ENCODE measurements at places on chromosomes 1 and 21. TPM values are rescaled to one million over a fixed set of nuclear protein-coding genes. Genes with fewer than 3 reads are reported as not detected.
A peak's percentile ranks its signal among the peaks of the same experiment; 100 is the strongest.

- DNase-seq: no peak
Measured at GRCh38 chr1:200991097-200991614, 32.4 kb downstream of the KIF21B start.

- DNase-seq: no peak
Measured at GRCh38 chr21:33748903-33749302, 106.6 kb downstream of the ITSN1 start.

DNA sequence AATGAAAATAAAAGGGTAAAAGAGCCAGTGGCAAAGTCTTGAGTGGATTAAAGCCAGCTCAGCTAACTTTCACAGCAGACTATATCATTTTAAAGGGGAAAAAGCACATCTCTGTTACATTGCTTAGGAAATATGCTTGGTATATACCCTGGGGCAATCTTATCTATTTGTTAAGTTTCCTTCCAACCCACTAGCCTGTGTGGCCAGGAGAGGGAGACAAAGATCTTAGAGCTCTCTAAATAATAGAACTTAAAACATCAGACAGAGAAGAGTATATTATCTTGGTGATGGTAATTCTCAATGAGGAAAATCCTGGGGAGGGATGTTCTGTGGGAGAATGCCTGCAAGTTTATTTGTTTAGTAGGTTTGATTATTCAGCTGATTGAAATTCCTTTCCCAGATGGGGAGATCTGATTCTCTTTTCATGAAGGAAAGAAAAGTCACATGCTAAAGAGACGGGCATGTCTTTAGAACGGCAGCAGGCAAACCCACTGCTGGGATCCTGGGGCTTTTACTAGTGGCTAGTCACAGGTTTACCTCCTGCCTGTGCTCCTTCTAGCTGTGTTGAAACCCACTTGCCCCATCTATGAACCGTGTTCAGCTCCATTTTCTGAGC, 3.6 kb downstream of the KCNE2 start:
- DNase-seq: no peak

GRCh38 chr1:204286831-204287421, 72.8 kb downstream of the PLEKHA6 start:
- peak; percentile 48 for DNase-seq

GRCh38 chr1:106360252-106360651, 696.2 kb upstream of the PRMT6 start:
- no peak for DNase-seq

DNA sequence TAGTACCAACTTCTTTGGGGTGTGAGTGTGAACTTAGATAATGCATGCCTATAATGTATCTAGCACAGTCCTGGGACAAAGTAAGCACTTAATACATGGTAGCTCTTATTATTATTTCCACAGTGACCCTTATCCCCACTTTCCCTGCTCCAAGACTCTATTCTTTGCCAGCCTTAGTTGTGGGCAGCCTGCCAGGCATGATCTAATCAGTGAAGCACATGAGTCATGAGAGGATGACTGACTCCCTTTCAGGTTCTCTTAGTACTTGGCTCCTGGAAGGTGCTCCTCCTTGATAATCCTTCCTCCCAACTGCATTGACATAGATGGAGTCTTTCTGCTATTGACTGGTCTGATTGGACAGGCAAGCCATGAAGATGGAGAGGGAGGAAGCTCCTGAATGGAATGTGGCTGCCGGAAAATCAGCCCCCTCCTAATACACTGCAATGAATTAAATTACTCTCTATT, 17.4 kb upstream of the GNG12 start:
- no peak for DNase-seq

DNA sequence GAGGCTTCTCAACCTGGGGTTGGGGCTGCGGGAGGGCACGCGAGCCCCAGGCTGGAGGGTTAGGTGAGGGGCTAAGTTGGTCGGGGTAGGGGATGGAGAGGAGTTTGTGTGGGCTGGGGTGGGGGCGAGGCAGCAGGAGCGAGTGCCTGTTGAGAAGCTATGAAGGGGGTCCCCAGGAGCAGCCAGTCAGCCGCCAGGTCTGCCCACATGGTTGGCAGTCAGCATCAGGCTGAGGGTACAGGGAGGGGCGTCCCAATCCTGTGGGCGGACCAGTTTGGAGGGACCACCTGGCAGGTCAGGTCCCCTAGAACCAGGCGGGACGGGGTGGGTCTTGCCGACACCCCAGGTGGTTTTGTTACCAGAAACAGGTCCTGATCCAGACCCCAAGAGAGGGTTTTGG, 400 bp upstream of the TRIM17 start:
- no peak for DNase-seq

DNA sequence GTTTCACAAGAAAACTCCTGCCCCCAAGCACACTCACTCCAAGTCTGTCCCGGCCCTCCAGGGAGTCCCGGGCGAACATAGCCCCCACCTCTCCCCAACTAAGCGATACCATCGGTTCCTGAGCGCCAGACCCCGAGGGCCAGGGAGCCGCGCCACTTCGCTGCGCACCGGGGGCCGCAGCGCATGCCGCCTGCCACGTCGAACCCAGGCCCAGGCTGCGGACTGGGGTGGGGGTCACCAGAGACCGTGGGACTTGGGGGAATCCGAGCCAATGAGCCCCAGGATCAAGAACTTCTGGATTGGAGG, 801 bp downstream of the RSPO1 start:
- DNase-seq: no peak

DNA sequence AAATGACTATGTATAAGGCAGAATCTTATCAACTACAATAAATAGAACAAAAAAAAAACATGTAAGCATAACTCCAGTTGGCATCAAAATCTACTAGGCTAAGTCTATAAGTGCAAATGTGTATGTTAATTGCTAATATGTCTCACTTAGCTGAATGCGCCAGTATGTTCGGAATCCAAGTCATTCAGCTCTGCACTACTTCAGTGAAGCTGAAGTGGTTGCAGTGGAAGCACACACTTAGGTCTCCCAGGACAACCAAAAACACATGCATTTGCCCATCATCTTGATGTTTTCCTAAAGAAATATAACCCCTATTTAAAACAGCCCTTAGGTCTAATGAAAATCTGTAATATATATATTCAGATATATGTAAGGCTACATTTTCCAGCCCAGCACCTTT, 41.0 kb upstream of the RGS2 start:
- no peak for DNase-seq

DNA sequence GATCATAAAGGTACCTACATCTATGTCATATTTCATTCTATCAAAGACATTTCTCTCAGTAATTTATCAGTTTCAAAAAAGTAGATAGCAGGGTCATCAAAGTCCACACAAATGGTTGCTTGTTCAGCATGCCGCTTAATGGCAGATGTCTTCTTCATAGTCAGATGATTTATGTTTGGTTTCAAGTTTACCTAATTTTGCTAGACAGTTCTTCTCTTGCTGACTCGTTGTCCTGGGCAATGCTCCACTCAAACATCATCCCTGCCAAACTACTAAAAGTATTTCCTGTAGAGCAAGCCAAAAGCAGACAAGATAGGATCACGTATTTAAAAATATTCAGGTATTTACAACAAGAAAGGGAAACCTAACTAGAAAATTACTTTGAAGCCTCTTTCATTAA, 13.6 kb downstream of the NUP210L start:
- DNase-seq: no peak

GRCh38 chr1:100713626-100714025, 5.9 kb upstream of the VCAM1 start:
- peak; percentile 26 for DNase-seq

DNA sequence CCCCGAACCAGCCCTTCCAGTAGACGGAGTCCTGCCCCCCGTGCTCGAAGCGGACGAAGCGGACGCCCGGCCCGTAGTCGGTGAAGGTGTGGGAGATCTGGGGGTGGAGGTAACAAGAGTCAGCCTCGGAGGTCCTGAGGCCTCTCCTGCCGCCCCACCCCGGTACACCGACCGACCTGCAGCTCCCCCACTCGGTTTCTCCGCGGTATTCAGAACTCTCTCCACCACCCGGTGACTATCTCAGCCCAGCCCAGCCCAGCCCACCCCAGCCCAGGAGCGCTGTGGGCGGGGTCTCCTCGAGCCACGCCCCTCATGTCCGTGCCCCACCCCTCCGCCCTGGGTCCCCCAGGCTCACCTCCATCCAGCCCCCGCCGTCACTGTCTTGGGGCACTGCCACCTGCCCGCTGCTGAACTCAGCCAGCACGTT, 5.5 kb downstream of the FBXO2 start:
- peak; percentile 66 for DNase-seq

GRCh38 chr1:116261227-116261626, 111.8 kb upstream of the ATP1A1 start:
- no peak for DNase-seq

DNA sequence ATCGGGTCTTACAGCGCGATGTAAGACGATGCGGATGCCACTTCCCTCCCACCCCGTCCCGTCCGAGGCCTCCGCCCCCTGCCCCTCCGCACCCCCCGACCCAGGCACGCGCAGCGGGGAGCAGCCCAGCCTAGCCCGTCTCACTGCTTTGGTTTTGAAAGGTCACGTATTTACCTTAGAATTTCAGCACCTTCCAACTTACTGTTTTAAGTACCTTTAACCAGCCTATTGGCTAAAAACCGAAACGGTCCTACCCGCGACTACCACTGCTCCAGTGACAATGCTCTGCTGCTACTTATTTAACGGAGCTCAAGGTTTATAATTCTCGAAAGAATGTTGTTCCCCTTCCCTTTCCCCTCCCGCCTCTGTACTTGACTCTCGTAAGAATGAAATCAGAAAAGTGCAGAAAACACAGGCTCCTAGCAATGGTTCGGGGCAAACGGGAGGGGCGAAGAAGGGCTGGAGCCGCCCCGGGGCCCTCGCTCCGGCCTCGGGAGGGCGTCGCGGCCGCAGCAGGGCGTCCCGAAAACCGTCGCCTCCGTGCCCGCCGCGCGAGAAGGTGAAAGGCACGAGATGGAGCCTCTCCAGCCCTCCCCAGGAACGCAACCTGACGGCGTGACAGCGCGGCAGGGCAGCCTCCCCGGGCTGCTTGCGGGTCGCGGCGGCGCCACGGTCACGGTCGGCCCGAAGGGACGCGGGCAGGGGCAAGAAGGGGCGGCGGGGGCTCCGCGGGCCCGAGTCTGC, 667 bp downstream of the TMEM50B start:
- peak; percentile 54 for DNase-seq

DNA sequence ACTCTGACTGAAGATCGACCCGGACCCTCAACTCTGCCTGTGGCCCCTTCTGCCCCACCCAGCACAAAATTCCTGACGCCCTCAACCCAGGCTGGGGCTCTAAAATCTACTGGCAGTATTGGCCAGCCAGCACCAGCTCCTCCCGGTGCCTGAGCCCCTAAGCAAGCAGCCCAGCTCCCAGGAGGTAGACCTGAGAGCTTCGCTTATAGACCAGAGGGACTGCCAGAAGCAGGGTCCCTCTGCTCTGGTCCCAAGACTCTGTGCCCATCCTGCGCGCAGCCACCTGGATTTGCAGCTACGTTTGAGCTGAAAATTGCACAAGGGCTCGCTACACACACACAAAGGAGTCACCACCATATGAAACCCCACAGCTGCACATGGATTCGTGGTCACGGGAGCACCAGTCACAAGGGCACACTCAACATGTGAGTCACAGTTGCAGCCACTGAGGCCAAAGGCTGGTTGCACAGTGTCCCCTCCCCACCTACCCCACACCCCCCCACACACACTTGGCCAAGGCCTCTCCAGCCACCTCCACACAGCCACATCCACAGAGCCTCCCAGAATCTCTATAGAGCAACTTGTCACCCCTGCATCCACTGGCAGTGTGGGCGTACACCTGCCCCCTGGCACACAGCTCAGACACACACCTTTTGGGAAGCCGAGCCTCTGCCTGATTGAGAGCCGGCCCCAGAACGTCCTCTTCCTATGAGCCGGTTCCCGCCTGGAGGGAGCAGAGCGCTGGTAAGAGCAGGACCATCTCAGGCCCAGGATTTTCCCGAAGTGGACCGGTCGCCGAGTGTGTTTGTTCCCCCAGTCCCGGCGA, 1.1 kb upstream of the DMBX1 start:
- DNase-seq: peak; percentile 25

GRCh38 chr1:150563340-150564038, 14.3 kb downstream of the ADAMTSL4 start:
- no peak for DNase-seq

DNA sequence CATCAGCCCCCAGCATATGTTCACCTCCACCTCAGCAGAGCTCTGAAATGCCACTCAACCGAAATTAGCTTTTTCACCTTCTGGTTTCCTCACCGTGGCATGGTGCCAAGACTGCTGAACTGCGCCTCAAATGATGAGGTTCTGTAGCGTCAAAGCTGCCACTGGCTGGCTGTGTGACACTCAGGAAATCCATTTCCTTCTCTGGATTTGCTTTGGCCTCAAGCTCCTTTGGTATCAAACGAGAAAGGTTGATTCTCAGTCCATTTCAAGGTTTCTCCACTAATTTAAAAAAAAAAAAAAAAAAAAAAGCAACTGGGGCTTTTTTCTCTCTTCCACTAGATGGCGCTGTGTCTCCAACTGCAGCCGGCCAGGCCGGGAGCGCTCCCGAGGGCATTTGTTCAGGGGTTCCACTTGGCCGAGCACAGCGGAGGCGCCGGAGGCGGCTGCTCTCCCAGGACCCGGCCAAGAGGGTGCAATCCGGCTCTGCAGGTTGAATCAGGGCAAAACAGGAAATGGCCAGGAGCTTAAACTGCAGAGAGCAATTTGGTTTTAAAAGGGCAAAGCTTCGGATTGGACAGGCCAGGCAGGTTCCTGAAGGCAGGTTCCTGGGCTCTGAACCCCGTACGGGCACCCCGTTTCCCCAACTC, 26.5 kb upstream of the PLA2G2C start:
- peak; percentile 65 for DNase-seq

- peak; percentile 59 for DNase-seq
Measured at GRCh38 chr21:26169061-26169610, 1.4 kb downstream of the APP start.

DNA sequence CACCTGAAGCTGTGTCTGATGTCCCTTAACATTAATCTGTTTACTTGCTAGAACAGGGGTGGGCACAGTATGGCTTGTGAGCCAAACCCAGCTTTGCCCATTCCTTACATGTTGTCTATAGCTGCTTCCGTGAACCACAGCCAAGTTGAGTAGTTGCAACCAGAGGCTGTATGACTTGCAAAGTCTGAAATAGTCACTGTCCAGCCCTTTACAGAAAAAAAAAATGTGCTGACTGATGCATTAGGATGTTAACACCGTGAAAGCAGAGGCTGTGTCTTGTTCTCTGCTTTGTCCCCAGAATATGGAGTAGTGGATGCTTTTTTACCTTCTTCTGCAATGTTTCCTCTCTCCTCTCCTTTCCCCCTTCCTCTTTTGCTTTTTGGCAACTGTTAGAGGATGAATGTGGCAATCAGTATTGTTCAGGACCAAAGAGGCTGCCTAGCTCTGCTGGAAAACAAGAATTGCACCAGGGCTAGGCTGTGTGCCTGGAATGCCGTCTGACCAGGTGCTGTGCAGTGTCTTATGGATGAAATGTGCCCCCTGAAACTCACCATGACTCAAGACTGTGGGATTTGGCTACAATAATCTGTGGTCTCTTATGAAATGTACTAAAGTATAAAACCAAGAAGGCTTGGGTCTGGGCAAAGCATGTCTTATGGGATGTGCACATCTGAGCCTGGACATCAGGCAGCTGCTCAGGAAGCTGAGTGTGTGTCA, 79.6 kb upstream of the GCLM start:
- DNase-seq: no peak

CADM3 gene
- total RNA-seq: not detected

UTS2 gene
- 2.0 TPM for total RNA-seq

IL20 gene
- not detected for total RNA-seq

TOMM40L gene
- 13.7 TPM for total RNA-seq

DYRK3 gene
- total RNA-seq: 2.7 TPM

AVPR1B gene
- not detected for total RNA-seq

HORMAD1 gene
- total RNA-seq: 0.62 TPM

FNDC10 gene
- total RNA-seq: 4.6 TPM

NAV1 gene
- 3.2 TPM for total RNA-seq
